Breast epithelium (tissue), 4 donors: ENCODE measurements at places on chromosomes 6 and 20.
A peak's percentile ranks its signal among the peaks of the same experiment; 100 is the strongest.

- no peak overlapping the region for H3K4me3 ChIP-seq
- H3K36me3 ChIP-seq, result no peaks in the 10 kb centered on the region
- H3K27ac ChIP-seq, result no peak overlapping the region
- H3K27me3 ChIP-seq, result no peaks in the 10 kb centered on the region
Observed at GRCh38 chr6:82909551-82909950, 156.1 kb downstream of the UBE3D start.

GRCh38 chr6:120826253-120826652 is 508.0 kb downstream of the TBC1D32 start:
- H3K4me1 ChIP-seq, result no peaks in the 10 kb centered on the region
- no peaks in the 10 kb centered on the region for H3K27me3 ChIP-seq
- H3K4me3 ChIP-seq, result no peak overlapping the region
- no peaks in the 10 kb centered on the region for H3K36me3 ChIP-seq
- no peak for DNase-seq

GRCh38 chr20:36856691-36857635 is 19.0 kb upstream of the TLDC2 start:
- H3K36me3 ChIP-seq, result no peaks in the 10 kb centered on the region
- peak; percentile 64 for DNase-seq
- H3K4me1 ChIP-seq, result peaks cover 21% of the 10 kb centered on the region
- no peak overlapping the region for H3K4me3 ChIP-seq
- H3K27me3 ChIP-seq, result no peaks in the 10 kb centered on the region

- no peak overlapping the region for H3K4me3 ChIP-seq
- H3K36me3 ChIP-seq, result no peaks in the 10 kb centered on the region
- H3K27me3 ChIP-seq, result no peaks in the 10 kb centered on the region
- no peak for DNase-seq
- H3K4me1 ChIP-seq, result no peaks in the 10 kb centered on the region
Observed at GRCh38 chr6:168565112-168565511, 124.1 kb downstream of the SMOC2 start.

DNA sequence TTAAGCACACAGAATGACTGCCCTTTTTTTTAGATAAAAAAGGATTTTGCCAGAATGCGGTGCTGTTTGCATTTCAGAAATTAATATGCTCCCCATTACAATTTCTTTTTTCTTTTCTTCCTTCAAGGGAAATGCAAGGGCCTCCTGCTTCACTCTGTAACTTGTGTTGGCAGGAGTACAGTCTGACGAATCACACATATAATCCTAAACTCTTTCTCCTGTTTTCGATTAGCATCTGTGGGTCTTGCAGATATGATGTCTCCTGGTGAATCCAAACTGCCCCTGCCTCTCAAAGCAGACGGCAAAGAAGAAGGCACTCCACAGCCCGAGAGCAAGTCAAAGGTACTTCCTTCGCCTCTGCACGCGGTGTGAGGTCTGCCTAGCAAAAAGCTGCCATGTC is 149.5 kb downstream of the TMEM242 start:
- no peaks in the 10 kb centered on the region for H3K27me3 ChIP-seq
- DNase-seq, result no peak
- no peak overlapping the region for H3K4me3 ChIP-seq
- H3K36me3 ChIP-seq, result no peaks in the 10 kb centered on the region

DNA sequence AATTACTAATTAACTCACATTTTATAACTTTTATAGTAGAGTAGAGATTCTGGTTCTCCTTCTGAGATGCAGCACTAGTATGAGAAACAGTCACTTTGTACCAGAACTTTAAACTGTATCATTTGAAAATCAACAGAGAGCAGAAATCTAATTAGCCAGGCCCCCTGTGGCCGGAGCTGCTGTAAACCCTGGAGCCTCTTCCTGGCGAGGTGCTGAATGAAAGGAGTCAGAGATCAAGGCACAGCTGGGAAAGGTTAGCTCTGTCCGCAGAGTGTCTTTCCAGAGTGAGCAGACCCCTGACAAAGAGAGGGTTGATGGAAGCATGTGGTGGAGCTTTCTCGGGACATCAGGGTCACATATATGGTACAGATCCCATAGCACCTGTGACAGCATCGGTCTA is 703.8 kb downstream of the RFPL4B start:
- no peak overlapping the region for H3K4me3 ChIP-seq
- H3K36me3 ChIP-seq, result no peaks in the 10 kb centered on the region
- H3K27me3 ChIP-seq, result no peaks in the 10 kb centered on the region

- no peak overlapping the region for H3K4me3 ChIP-seq
- no peaks in the 10 kb centered on the region for H3K27me3 ChIP-seq
- no peaks in the 10 kb centered on the region for H3K36me3 ChIP-seq
- H3K27ac ChIP-seq, result peak overlapping the region; percentile 46
- H3K4me1 ChIP-seq, result no peaks in the 10 kb centered on the region
- DNase-seq, result no peak
Observed at GRCh38 chr6:134835993-134836392, 113.9 kb downstream of the ALDH8A1 start.

DNA sequence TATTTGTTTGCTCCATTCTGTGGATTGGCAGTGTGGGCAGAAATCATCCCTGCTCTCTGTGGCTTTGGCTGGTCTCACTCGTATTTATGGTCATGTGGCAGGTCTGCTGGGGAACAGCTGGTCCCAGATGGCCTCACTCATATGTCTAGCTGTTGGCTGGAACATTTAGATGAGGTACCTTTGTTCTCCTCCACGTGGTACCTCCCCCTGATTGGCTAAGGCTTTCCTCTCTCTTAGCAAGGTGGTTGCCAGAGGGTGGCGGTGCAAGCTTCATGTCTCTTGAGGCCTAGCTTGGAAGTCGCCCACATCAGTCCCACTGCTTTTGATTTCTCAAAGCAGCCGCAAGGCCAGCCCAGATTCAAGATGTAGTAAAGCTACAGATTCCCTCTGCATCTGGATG is 348.5 kb upstream of the BTBD3 start:
- no peaks in the 10 kb centered on the region for H3K4me1 ChIP-seq
- H3K27me3 ChIP-seq, result no peaks in the 10 kb centered on the region
- no peak for DNase-seq

- H3K4me1 ChIP-seq, result no peaks in the 10 kb centered on the region
- H3K36me3 ChIP-seq, result no peaks in the 10 kb centered on the region
- H3K4me3 ChIP-seq, result no peak overlapping the region
- H3K27me3 ChIP-seq, result peaks cover 18% of the 10 kb centered on the region
Observed at GRCh38 chr20:62089393-62089792, 23.7 kb upstream of the TAF4 start.

- no peaks in the 10 kb centered on the region for H3K36me3 ChIP-seq
- no peak overlapping the region for H3K27ac ChIP-seq
- H3K27me3 ChIP-seq, result no peaks in the 10 kb centered on the region
- peaks cover 8% of the 10 kb centered on the region for H3K4me1 ChIP-seq
Observed at GRCh38 chr6:110878751-110879522, 4.4 kb downstream of the AMD1 start.

DNA sequence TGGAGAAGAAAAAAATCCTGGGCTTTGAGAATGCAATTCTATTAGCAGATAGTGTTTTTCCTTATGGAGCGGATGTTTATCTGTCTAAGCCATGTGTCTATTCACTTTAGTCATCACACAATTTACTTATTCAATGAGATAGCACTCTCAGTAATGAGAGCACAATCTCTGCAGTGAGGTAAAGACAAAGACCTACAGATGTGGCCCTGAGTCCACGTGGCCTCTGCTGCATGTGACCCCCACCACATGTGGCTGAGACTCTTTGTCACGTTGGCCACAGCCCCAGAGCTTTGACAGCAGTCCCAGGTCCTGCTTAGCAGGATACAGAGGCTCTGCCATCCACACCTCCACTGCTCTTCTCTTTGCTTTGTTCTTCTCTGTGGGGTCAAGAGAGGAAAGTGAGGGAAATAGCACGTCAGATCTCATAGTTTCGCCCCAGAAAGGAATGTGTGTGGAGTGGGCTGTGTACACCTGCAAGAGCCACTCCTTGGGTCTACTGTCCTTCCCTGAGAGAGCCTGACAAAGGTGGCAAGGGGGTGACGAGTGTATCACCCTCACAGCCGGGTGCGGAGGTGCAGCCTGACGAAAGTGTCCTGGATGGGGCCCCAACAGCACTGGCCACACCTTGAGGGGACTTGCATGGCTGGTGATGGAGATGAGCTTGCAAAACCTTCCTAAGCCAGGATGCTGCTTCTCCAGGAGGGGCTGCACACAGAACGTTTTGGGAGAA is 40.7 kb downstream of the ZNF831 start:
- peaks cover 12% of the 10 kb centered on the region for H3K27me3 ChIP-seq
- H3K27ac ChIP-seq, result no peak overlapping the region
- H3K36me3 ChIP-seq, result peaks cover 4% of the 10 kb centered on the region
- DNase-seq, result no peak

DNA sequence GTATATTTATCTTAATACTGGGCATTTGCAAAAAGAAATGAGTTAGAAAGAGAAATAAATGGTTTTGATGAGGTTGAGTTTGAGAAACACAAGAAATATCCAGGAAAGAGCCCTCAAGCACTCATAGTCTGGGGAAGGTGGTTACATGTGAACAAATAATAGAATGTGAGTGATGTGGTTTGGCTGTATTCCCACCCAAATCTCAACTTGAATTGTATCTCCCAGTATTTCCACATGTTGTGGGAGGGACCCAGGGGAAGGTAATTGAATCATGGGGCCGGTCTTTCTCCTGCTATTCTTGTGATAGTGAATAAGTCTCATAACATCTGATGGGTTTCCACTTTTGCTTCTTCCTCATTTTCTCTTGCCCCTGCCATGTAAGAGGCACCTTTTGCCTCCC is 334.1 kb downstream of the COL12A1 start:
- no peaks in the 10 kb centered on the region for H3K27me3 ChIP-seq
- H3K27ac ChIP-seq, result no peak overlapping the region

DNA sequence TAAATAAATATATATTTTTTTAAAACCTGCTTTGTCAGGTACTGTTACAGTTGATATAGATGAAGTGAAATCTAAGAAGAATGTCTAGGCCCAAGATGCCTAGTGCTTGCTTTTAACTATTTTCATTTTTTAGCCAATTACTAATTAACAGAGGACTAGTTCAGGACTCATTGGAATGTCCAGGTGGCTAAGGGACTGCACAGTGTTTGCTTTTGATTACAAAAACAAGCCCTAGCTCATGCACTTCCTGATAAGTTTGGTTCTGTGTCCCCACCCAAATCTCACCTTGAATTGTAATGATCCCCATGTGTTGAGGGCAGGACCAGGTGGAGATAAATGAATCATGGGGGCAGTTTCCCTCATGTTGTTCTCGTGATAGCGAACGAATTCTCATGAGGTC is 417.1 kb downstream of the PLCB1 start:
- no peak for DNase-seq
- no peaks in the 10 kb centered on the region for H3K36me3 ChIP-seq
- H3K4me1 ChIP-seq, result no peaks in the 10 kb centered on the region
- no peak overlapping the region for H3K4me3 ChIP-seq
- no peaks in the 10 kb centered on the region for H3K27me3 ChIP-seq

DNA sequence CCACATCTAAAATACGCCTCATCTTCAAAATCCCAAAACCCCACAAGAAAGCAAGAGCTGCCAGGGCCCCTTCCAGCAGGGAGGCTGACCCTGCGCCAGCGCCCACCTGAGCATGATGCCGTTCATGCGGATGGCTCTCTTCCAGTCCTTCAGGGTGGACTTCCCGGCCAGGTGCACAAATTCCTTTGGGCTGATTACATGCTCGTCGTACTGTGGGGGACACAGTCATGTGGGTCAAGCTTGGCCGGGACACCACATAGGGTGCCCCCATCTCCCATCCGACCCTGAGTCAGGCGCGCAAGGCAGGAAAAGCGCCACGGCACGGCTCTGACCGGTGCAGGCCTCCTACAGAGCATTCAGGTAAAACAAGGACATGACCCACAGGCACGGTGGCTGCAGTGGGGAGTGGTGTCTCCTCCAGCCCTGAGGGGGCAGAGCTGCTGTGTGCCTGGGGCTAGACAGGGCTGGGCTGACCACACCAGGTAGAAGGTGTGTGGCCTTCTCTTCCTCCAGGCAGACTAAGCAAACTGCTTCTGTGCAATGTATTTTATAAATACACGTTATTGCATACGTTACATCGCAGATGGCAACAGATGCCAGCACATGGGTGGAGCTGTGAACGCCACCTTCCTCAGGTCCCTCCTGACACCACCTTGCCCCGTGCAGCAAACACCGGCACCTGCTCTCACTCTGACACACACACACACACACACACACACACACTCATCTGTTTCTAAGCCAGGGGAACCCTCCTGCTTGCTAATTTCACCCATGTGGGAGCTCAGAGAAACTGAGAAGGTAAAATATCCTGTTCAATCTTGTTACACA is 23.8 kb upstream of the HELZ2 start:
- DNase-seq, result no peak
- no peaks in the 10 kb centered on the region for H3K27me3 ChIP-seq
- H3K4me3 ChIP-seq, result no peak overlapping the region
- H3K36me3 ChIP-seq, result no peaks in the 10 kb centered on the region
- no peaks in the 10 kb centered on the region for H3K4me1 ChIP-seq

DNA sequence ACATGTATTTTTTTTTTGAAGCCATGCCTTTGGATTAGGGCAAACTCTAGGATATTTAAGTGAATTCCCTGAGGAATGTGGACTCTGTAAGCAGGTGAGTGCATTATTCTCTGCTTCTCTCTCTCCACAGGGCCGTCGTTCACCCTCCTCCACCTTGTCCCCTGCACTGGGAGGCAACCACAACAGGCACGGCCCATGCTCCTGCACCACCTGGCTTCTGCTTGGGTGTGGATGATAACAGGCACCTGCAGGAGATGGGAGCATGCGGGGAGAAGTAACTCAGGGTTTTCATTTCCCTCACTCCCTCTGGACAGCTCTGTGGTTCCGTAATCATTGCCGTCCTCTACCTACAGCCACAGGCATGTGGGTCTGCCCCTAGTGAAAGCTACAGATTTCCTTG is 43.4 kb downstream of the HLA-C start:
- no peaks in the 10 kb centered on the region for H3K4me1 ChIP-seq
- no peak overlapping the region for H3K4me3 ChIP-seq
- no peaks in the 10 kb centered on the region for H3K36me3 ChIP-seq
- H3K27ac ChIP-seq, result no peak overlapping the region
- no peaks in the 10 kb centered on the region for H3K27me3 ChIP-seq

DNA sequence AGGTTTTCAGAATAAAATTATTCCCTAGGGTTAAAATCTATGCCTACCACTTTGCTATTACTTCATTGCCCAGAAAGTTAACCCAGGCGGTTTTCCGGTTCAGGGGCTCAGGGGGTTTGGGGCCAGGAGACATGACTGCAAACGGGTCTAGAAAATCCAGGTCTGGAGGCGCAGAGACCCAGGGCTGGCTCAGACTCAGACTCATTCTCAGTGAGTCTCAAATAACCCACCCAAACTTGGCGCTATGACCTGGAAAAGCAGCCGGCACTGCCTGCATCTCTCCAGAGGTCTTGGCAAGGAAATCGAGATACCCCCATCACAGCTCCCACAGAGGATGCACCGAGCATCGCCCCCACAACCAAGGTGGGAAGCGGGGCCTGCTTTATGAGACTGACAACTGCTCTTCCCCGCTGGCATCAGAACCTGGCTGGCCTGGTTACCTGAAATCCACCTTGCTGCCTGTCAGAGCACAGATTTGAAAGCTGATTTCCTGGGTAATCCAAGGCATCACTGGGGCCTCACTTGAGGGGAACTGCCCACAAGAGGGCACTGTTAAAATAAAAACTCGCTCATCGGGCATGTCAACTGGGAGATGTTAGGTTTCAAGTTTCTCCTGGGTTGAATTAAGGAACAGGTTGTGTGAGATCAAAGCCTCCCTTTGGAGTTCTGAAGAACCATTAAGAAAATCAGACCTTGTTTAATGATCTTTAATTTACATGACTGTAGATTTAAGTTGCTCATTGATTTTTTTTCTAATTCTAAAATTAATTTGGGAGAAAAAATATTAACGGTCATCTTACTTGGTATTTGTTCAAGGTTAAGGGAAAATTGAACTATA is 55.1 kb downstream of the KIF16B start:
- no peaks in the 10 kb centered on the region for H3K27me3 ChIP-seq
- no peaks in the 10 kb centered on the region for H3K36me3 ChIP-seq
- H3K4me3 ChIP-seq, result no peak overlapping the region
